ENCODE measurements at places on chromosomes 6 and 20. TPM values are rescaled to one million over a fixed set of nuclear protein-coding genes. Genes with fewer than 3 reads are reported as not detected.

The TSBP1 gene
- not detected for polyA plus RNA-seq

The BPIFB1 gene
- polyA plus RNA-seq: not detected

The GABBR1 gene
- 41.3 TPM for polyA plus RNA-seq

The KPNA5 gene
- polyA plus RNA-seq: 9.3 TPM

The PCNA gene
- 42.1 TPM for polyA plus RNA-seq

The SESN1 gene
- polyA plus RNA-seq: 68.4 TPM

The COL11A2 gene
- polyA plus RNA-seq: 0.96 TPM

The CAP2 gene
- 5.0 TPM for polyA plus RNA-seq

The CLPSL2 gene
- polyA plus RNA-seq: not detected

The RTEL1 gene
- polyA plus RNA-seq: 11.9 TPM

The DOK5 gene
- 38.3 TPM for polyA plus RNA-seq

The KIFC1 gene
- 2.3 TPM for polyA plus RNA-seq

The SLC25A27 gene
- 28.8 TPM for polyA plus RNA-seq

The FERMT1 gene
- polyA plus RNA-seq: 2.2 TPM

The ORC3 gene
- polyA plus RNA-seq: 24.6 TPM

All from ovary (tissue), 10 donors.